Left renal cortex interstitium (tissue), 4 donors: ENCODE measurements at places on chromosomes 16 and 17.

DNA sequence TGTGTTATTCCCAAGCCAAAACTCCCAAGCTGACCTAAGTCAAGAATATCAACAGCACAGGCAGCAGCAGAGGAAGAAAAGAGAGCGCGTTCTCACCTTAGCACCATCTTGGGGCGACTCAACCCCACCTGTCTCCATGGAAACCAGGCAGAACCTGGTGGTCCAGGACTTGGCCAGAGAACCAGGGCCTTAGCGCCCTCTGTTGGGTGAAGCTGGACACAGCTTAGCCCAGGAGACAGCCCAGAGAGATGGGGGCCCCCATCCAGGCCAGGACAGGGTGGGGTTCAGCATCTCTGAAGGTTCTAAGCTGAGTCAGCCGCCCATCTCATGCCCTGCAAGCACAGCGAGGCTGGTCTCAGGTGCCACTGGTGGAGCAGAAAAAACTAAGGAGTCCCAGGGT is 60.1 kb upstream of the TMEM132E start:
- DNase-seq = no peak

- DNase-seq = no peak
Observed at GRCh38 chr17:55520402-55520801, 9.2 kb upstream of the SMIM36 start.

- DNase-seq = no peak
Observed at GRCh38 chr16:82037666-82038065, 2.6 kb downstream of the HSD17B2 start.

GRCh38 chr16:66906916-66907836 is 11.5 kb downstream of the CDH16 start:
- no peak for DNase-seq

- DNase-seq = no peak
Observed at GRCh38 chr17:72270273-72270924, 149.6 kb downstream of the SOX9 start.

- DNase-seq = no peak
Observed at GRCh38 chr16:72480911-72481310, 309.0 kb upstream of the PMFBP1 start.

DNA sequence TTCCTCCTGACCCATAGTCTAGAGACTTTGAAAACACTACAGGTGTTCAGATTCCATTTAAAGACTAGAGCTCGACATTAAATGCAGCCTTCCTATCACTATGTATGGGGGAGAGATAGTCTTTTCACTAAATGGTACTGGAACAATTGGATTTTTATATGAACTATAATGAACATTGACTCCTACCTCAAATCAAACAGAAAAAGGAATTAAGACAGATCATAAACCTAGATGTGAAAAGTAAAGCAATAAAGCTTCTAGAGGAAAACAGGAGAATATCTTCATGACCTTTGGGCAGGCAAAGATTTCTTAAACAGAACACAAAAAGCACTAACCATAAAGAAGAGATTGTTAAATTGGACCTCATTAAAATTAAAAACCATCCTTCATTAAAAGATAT is 18.8 kb upstream of the NOS2 start:
- DNase-seq = no peak

DNA sequence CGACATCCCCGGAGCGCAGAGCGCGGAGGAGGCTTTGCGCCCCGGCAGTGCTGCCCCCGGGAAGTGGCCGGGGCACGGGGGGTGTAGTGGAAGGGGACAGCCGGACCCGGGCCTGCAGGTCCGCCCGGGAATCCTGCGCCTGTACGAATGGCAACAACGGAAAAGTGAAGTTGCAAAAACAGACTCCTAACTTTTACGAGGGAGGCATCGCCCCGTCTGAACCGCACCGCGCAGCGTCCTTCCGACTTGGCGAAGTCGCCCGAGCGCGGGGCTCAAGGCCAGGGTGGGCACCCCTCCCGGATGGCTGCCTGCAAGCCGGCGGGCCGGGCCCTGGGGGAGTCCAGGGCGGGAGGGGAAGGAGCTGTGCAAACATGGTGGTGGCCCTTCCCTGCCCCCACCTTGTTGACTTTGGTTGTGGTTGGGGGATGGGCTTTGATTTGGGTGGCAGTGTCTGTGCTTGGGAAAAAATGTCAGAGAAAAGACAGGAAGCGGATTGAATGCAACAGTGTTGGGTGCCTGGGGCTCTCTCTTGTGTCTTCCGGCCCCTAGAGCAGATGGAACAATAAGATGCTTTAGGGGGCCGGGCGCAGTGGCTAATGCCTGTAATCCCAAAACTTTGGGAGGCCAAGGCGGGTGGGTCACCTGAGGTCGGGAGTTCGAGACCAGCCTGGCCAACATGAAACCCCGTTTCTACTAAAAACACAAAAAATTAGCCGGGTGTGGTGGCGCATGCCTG is 675 bp downstream of the RNF213 start:
- no peak for DNase-seq

DNA sequence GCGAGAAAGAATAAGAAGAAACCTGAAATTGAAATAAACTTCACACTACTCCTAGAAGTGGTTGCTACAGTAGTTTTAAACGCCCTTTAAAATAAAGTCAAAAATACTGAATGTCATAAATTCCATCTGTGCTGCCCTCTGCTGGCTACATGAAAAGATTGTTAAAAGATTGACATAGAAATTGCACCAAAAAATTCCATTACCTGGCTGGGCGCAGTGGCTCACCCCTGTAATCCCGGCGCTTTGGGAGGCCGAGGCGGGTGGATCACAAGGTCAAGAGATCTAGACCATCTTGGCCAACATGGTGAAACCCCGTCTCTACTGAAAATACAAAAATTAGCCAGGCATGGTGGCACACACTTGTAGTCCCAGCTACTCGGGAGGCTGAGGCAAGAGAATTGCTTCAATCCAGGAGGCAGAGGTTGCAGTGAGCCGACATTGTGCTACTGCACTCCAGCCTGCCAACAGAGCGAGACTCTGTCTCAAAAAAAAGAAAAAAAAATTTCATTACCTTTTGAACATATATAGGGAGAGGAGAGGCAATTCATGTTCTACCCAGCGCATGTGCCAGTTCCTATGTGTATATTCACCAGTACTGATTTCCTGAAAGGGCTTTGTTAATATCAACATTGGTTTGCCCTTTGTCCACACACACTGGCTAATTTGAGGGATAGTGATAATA is 36.5 kb downstream of the CYTH1 start:
- no peak for DNase-seq

DNA sequence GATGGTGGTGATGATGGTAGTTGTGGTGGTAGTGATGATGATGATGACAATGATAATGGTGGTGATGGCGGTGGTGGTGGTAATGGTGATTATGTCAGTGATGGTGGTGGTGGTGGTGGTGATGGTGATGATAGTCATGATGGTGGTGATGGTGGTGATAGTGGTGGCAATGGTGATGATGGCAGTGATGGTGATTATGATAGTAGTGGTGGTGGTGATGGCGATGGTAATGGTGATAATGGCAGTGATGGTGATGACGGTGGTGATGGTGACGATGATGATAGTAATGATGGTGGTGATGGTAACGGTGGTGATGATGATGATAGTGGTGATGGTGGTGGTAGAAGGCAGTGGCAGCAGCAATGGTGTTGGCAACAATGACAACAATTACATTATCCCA is 55.3 kb downstream of the RBFOX3 start:
- no peak for DNase-seq

GRCh38 chr17:34363183-34363661 is at the start of gene CCL1:
Gene CCL1 (minus strand): TSS chr17:34363233. CDS start chr17:34363161, 72 bp downstream.
- no peak for DNase-seq

DNA sequence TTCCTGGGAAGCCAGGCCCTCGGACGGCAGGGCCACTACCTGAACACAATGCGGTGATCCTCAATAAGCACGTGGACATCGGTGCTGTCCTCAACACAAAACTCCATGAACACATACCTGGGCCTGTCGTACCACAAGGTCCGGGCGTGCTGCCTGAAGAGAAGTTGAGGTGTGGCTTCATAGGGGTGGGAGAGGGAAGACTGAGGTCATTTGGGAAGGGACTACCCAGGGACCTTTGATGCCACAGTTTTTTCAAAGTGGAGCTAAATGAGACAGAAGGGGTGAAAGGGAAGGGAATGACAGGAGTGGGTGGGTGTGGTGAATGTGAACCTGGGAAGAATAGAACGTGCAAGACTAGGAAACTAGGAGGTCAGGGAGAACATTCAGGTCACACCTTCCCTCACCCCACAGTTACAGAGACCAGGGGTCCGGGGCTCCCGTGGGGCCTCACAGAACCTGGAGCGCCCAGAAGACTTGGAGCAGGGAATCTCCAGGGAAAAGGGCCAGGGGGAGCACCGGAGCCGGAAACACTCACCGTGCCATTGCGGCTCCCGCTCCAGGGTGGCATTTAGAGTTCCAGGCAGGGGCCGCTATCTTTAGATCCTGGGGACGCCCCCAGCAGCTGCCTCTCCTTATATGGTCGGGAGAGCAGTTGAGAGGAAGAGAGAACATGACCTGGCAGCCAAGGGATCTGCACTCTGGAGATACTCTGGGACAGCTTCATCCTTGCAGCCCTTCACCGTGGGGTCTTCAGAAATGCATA is at the start of gene PTGES3L:
PTGES3L (minus strand) TSS at position 570 of the 763 bp plus-strand sequence; CDS start at position 543, 27 bp downstream.
- no peak for DNase-seq

- DNase-seq = peak; percentile 25
Observed at GRCh38 chr16:53372992-53373871, 61.0 kb upstream of the RBL2 start.
